ENCODE measurements at places on chromosomes 4 and X. TPM values are rescaled to one million over a fixed set of nuclear protein-coding genes. Genes with fewer than 3 reads are reported as not detected.

The CXCL13 gene
- total RNA-seq: not detected

The BMP3 gene
- not detected for total RNA-seq

The MAPK10 gene
- 0.07 TPM for total RNA-seq

The INTS6L gene
- 1.5 TPM for total RNA-seq

The SFRP2 gene
- total RNA-seq: not detected

The CCSER1 gene
- total RNA-seq: not detected

The SULT1E1 gene
- total RNA-seq: 0.34 TPM

The MAGED4B gene
- 9.8 TPM for total RNA-seq

The DDX3X gene
- total RNA-seq: 233 TPM

The ZCCHC18 gene
- 1.5 TPM for total RNA-seq

The HAND2 gene
- total RNA-seq: not detected

The CXCL1 gene
- total RNA-seq: 147 TPM

The ZNF718 gene
- total RNA-seq: 5.2 TPM
